Stimulated activated naive CD4-positive, alpha-beta T cell treated with Interleukin-2 at 50 U/mL for 16 hours (primary cell): ENCODE measurements at places on chromosomes 6 and 20.

- no peak for DNase-seq
Observed at GRCh38 chr6:120557554-120557953, 776.7 kb downstream of the TBC1D32 start.

DNA sequence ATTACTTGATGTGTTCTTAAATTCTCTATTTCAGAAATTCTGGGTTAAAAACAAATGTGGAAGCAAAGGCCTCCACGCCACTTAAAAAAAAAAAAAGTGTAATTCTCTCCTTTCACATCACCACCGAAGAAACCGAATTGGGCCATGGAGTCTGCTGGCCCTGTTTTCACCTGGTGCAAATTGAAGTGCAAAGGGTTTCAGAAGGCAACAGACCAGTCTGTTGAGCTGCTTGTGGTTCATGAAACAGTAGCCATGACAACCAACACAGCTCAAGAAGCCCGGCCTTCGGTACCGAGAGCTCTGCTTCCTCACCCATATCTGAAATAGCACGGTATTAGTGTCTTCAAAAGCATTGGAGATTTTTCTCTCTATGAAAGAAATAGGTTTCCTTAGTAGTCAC is 63.1 kb downstream of the GMPR start:
- no peak for DNase-seq

DNA sequence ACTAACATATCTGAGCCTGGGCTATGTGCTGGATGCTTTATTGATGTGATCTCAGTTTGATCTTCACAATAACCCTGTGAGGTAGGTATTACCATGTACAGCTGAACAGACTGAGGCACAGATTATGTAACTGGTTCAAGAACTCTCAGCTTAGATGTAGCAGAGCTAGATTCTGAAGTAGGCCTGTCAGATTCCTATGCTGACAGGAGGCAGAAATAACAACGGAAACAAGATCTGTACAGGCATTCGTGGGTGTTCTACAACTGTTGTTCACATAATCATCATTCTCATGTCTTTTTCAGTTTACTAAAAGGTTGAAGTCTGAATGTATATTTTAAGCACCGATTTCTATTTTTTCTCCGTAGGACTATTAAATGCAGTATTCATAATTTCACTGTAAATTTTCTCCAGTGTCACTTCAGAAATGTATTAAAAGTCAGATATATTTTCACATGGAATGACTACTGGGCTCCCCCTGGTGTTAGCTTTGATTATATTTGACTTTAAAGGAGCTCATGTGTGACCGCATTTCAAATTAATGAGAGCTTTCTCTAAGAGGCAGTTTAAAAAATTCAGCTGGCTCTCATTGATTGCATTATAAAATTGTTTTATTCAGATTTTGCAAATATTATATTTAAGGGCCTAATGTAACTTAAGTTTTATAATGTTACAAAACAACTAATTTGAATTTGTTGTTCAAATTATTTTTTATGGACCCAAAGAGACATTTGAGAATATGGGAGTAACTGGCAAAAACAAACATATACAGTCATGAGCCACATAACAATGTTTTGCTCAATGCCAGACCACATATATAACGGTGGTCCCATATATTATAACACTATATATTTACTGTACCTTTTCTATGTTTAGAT is 36.4 kb upstream of the SLC17A4 start:
- no peak for DNase-seq

- no peak for DNase-seq
Observed at GRCh38 chr20:57190536-57191264, 75.7 kb downstream of the BMP7 start.

- no peak for DNase-seq
Observed at GRCh38 chr6:162195441-162195840, 532.1 kb downstream of the PRKN start.

- DNase-seq = no peak
Observed at GRCh38 chr6:118186672-118187567, 279.9 kb downstream of the SLC35F1 start.

- no peak for DNase-seq
Observed at GRCh38 chr6:25118038-25118437, 161.1 kb upstream of the CARMIL1 start.

DNA sequence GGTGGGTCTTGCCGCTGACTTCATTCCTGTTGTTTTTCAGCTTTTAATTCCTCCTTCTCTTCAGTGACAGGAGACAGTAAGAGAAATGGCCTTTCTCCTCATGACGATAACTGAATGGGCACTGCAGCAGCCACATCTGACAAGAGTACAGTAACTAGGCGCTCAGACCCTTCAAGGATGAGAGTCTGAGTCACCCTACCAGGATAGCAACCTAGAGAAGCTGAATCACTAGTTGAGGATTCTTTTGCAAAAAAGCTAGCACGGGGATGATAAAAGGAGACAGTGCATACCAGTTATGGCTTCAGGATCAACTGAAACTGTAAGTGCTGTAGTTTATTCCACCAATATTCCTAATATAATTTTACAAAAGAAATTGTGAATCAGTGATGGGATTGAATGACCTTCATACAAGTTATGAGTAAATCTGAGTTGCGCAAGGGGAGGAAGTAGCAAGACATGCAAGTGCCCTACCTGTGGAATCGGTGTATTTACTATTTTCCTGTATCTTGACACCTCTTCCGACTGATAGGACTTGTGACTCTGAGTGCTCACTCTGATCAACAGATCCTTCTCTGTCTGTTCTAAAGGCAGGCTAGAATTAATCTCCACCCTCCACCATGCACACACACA is 161.8 kb upstream of the GRIK2 start:
- no peak for DNase-seq

DNA sequence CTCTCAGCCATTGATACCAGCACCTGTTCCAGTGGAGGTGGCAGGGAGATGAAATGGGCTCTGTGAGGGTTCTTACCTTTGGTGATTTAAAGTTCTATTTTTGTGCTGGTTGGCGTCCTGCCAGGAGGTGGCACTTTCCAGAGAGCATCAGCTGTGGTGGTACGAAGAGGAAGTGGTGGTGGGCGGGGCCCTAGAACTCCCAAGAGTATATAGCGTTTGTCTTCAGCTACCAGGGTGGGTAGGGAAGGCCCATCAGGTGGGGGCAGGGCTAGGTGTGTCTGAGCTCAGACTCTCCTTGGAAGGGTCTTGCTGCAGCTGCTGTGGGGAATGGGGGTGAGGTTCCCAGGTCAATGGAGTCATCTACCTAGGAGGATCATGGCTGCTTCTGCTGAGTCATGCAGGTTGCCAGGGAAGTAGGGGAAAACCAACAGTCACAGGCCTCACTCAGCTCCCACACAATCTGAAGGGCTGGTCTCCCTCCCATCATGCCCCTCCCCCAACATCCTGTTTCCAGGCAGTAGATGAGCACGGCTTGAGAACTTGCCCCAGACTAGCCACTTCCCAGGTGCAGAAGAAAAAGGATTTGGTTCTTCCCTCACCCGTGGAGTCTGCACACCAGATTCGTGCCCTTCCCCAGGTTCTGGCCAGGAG is 46.6 kb downstream of the MOXD1 start:
- DNase-seq = peak; percentile 3

GRCh38 chr6:18457065-18457737 is 70.1 kb downstream of the RNF144B start:
- DNase-seq = no peak

- no peak for DNase-seq
Observed at GRCh38 chr6:91482498-91482897, 895.6 kb upstream of the MAP3K7 start.

GRCh38 chr6:14676977-14677781 is 559.6 kb downstream of the CD83 start:
- DNase-seq = no peak

GRCh38 chr20:24376311-24377099 is 92.9 kb upstream of the SYNDIG1 start:
- DNase-seq = no peak

DNA sequence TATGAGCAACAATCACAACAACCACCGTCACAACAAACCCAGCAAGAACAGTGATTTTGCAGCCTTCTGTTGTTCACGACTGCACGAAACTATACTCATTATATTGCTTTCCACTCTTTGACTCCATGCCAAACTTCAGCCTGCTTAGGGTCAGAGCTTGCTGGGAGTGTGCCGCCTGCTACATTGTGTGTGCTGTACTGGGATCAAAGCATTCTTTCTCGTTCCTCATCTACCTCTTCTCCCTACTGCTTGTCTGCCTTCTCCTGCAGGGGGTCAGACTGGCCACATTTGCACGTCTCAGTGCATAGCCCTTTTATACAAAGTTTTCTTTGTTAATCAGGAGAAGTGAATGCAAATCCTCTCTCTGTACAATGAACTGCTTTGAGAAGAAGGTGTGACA is 401.6 kb upstream of the CITED2 start:
- no peak for DNase-seq

DNA sequence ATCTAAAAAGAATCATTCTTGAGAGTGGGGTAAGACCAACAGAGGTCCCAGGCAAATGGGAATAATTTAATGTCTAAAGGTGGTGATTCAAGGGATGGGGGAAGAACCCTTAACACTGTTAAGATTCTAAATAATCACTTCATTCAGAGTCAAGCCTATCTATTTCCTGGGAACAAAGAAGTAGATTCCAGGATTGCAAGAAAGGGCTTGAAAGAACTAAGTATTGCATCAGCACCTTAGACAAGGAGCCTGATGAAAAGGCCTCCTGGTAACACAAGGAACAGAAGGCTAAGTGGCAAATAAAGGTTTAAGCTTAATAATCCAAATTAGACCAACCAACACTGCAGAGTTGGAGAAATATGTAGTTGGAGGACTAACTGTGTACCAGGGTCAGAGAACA is 620.7 kb upstream of the BTBD3 start:
- no peak for DNase-seq

- DNase-seq = no peak
Observed at GRCh38 chr20:40508821-40509220, 180.2 kb downstream of the MAFB start.

DNA sequence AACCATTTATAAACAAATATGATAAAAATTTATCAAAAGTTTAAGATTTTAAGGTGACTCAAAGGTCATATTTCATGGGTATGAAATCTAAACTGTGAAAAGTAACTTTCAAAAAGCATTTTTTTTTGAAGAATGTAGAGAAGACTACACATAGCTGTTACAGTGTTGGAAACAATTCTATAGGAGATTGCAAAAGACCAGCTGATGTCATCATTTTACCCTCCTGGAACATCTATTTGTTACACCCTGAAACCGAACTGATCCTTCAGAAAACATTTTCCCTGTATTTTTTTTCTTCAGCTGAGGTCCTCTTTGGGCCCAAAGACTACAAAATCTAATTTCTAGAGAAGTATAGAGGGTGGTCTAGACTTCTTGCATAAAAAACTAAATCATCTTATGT is 297.5 kb upstream of the FERMT1 start:
- DNase-seq = no peak

- DNase-seq = no peak
Observed at GRCh38 chr6:22736740-22737139, 167.4 kb downstream of the HDGFL1 start.

DNA sequence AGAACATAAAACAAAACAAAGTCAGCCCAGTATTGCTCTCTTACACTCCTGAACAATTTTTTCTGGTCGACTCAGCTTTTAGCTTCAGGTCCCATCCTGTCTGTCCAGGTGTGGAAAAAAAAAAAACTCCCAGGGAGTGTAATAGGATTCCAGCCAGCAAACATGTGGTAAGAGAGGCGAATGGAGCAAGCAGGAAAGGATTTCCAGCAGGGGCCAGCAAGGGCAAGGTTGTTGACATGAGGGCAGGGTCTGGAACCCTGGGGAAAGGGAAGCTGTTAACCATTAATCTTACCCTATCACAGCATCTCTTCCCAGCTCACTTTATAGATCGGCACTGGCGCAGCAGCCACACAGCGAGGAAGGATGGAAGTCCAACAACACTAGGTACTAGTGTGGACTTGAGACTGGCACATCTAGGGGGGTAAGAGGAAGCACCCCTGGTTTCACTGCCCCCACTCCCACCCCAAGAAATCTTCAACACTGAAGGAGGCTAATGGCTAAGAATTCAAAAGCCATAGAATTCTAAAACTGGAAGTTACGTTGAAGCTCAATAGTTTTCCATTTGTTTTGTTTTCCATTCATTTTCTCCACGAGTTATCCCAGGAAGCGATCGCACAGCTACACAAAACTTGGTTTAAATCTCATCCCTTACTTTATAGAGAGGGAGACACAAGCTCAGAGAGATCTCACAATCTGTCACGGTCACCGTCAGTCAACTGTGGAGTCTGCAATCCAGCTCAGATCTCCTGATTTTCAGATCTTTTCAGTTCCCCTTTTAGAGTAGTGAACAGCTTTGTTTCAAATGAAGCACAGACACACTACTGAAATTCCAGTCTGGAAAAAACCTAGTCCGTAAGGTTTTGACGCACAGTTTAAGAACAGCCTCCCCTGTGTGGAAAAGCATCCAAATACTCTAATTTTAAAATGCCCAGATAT is 53.3 kb downstream of the SLC22A23 start:
- no peak for DNase-seq

GRCh38 chr20:32314768-32315167 is 37.3 kb downstream of the KIF3B start:
- DNase-seq = no peak
